ENCODE measurements at places on chromosomes 12 and 14. TPM values are rescaled to one million over a fixed set of nuclear protein-coding genes. Genes with fewer than 3 reads are reported as not detected.

DNA sequence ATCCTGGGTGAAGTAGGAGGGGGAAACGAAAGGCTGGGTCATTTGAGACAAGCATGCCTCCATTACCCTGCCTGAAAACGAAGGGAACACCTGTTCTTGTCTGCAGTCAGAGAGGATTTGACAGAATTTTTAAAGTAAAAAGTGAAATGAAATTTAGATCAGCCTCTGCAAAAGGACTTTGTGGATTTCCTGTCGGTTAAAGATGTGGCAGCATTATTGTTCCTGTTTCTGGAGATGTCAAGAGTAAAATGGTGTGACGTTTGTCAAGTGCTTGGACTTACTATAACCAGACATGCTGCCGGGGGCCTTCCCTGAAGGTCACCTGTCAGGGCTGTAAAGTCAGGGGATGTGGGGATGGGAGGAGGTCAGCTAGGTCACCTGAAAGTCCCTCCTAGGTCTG is 32.0 kb downstream of the NRXN3 start:
- DNase-seq = no peak
- no peaks in the 10 kb centered on the region for H3K4me1 ChIP-seq
- H3K4me3 ChIP-seq = no peak overlapping the region
- no peaks in the 10 kb centered on the region for H3K27me3 ChIP-seq
- no peak overlapping the region for H3K27ac ChIP-seq

The NR1H4 gene
- not detected for total RNA-seq

The TMEM233 gene
- total RNA-seq = not detected

DNA sequence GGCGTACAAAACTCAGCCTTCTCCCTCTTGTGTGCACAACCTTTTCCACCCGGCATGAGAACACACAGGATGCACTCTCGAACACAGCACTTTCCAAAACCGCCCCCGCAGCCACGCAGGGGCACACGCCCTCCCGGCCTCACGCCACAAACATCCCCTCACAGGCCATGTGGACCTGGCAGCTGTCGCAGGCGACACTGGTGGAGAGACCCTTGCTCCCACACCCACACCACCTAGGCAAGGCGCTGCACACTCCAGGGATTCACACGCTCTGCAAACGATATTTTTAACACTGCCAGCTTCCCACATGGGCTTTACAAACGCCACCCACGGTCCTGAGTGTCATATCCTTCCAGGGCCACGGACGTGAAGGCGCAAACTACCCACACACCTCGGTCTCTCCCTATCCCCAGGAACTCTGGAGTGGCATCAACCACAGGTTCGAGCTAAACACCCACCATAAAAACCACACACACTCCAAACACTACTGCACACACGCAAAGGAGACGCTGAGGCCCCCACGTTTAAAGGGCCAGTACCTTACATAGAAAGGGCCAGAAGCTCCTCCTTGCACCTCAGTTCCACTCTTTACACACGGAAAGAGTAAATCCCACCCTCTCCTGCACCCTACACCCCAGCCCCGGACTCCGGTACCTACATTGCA is 12.4 kb upstream of the ITGB7 start:
- peaks cover 3% of the 10 kb centered on the region for H3K27me3 ChIP-seq
- no peak overlapping the region for H3K27ac ChIP-seq
- peaks cover 11% of the 10 kb centered on the region for H3K36me3 ChIP-seq
- DNase-seq = peak; percentile 29
- peak overlapping the region; percentile 86 for H3K4me3 ChIP-seq
- H3K4me1 ChIP-seq = peaks cover 37% of the 10 kb centered on the region

- no peaks in the 10 kb centered on the region for H3K27me3 ChIP-seq
- DNase-seq = no peak
- no peaks in the 10 kb centered on the region for H3K4me1 ChIP-seq
- H3K36me3 ChIP-seq = no peaks in the 10 kb centered on the region
- H3K27ac ChIP-seq = no peak overlapping the region
- H3K4me3 ChIP-seq = no peak overlapping the region
Measured at GRCh38 chr14:56333359-56334292, 215.4 kb downstream of the PELI2 start.

The RIMBP2 gene
- total RNA-seq = 0.70 TPM

The AQP6 gene
- 0.09 TPM for total RNA-seq

The GLT8D2 gene
- 3.8 TPM for total RNA-seq

GRCh38 chr12:6538420-6539313 is 4.3 kb downstream of the GAPDH start:
- DNase-seq = peak; percentile 74
- no peaks in the 10 kb centered on the region for H3K27me3 ChIP-seq
- H3K4me1 ChIP-seq = no peaks in the 10 kb centered on the region
- peaks cover 37% of the 10 kb centered on the region for H3K36me3 ChIP-seq

The RNASE2 gene
- total RNA-seq = not detected

The GEMIN2 gene
- 39.1 TPM for total RNA-seq

- DNase-seq = no peak
- no peaks in the 10 kb centered on the region for H3K4me1 ChIP-seq
- H3K36me3 ChIP-seq = no peaks in the 10 kb centered on the region
- H3K27me3 ChIP-seq = no peaks in the 10 kb centered on the region
Measured at GRCh38 chr12:47740606-47741339, 15.5 kb upstream of the ENDOU start.

DNA sequence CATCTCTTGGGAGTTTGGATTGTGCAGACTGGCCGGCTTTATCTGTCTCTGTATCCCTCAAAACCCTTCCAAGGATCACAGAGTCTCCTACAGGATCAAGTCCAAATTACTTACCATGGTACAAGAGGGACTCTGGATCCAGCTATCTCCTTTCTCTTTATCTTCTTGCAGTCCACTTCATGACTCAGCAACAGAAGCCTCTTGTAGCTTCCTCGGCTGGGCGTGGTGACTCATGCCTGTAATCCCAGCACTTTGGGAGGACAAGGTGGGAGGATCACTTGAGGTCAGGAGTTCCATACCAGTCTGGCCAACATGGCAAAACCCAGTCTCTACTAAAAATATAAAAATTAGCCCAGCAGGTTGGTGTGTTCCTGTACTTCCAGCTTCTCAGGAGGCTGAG is 189.7 kb downstream of the BCAT1 start:
- H3K27me3 ChIP-seq = no peaks in the 10 kb centered on the region
- no peaks in the 10 kb centered on the region for H3K4me1 ChIP-seq
- no peak for DNase-seq
- H3K4me3 ChIP-seq = no peak overlapping the region
- no peaks in the 10 kb centered on the region for H3K36me3 ChIP-seq

The TMPRSS12 gene
- total RNA-seq = not detected

DNA sequence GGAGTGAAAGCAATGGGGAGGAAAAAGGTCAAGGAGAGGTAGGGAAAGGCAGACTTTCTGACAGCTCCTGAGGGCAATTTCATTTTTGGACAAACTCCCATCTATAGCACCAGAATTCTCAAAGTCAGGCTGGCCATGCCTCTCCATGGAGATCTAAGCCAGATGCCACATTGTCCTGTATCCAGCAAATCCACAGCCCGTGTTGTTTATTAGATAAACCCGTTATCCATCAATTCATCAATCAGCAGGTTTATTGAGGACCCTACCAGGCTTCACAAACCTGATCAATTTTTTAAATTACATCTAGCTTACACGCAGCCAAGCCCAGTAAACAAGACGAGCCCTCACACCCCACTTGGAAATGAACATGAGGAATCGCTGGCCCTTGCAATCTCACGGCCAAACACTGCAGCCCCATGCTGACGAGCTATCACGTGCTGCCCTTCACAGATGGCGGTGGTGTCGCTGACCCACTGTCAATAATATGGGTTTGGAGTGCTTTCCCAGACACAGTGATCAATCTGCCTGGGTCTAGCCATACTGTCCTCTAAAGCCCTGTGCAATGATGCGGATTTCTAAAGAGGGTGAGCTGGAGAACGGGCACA is 332.9 kb downstream of the DPF3 start:
- no peaks in the 10 kb centered on the region for H3K27me3 ChIP-seq
- DNase-seq = no peak
- H3K4me1 ChIP-seq = peaks cover 7% of the 10 kb centered on the region
- H3K36me3 ChIP-seq = no peaks in the 10 kb centered on the region

GRCh38 chr14:32932302-32932913 is 6.3 kb upstream of the NPAS3 start:
- DNase-seq = no peak
- H3K36me3 ChIP-seq = no peaks in the 10 kb centered on the region
- H3K27me3 ChIP-seq = peaks cover 31% of the 10 kb centered on the region
- H3K4me3 ChIP-seq = peak overlapping the region; percentile 91

- no peak overlapping the region for H3K27ac ChIP-seq
- H3K27me3 ChIP-seq = no peaks in the 10 kb centered on the region
- no peaks in the 10 kb centered on the region for H3K4me1 ChIP-seq
- H3K4me3 ChIP-seq = no peak overlapping the region
- no peaks in the 10 kb centered on the region for H3K36me3 ChIP-seq
Measured at GRCh38 chr14:94593376-94593748, 12.1 kb downstream of the SERPINA5 start.

DNA sequence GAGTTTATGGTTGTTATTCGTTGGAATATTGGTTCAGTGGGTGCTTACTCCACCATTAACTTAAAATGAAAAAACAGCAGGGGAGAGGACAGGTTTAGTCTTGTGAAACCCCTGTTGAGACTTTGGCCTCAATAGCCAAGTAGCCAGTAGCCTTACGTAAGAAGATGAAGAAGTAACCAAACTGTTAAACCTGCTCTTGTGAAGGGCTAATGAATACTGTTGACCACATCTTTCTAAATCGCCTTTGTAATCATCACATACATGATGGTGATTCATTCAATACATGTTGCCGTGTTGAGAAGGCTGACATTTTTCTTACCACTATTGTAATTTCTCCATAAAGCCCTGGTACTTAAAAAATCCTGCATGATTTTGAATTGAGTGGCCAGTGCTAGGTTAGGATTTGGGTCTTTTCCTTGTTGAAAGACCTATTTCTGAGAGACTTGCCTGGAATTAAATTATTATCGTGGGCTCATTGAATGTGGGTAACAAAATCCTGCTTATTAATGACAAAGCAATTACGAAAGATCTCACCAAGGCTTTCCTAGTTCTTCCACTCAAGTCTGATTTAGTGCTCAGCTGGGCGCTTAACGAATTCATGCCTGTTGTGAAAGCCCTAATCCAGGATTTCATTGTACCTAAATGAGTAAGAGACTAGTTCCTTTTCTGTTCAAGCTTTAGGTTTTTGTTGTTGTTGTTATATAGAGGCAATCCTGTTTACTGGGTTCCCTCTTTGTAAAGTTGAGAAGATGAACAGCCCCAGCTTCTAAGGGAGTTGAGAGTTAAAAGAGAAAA is 333.1 kb downstream of the FUT8 start:
- DNase-seq = no peak
- H3K27me3 ChIP-seq = no peaks in the 10 kb centered on the region
- H3K36me3 ChIP-seq = no peaks in the 10 kb centered on the region
- no peaks in the 10 kb centered on the region for H3K4me1 ChIP-seq

DNA sequence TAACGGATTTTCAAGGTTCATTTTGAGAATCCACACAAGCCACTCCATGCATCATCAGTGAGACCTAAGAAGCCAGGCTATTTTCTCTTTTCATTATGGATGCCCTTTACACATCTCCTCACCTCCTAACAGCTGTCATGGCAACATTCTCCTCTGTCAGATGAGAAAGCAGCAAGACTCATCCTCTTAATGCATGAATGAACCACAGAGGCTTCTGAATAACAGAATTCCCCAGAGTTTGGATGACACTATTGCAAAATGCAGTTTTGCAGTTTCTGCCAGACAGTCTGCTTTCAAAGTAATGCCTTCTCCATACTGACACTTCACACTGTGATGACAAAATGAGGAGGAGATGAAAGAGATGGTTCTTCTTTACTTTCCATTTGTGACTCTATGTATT is 286.7 kb upstream of the GRIP1 start:
- no peaks in the 10 kb centered on the region for H3K36me3 ChIP-seq
- no peak overlapping the region for H3K27ac ChIP-seq
- no peaks in the 10 kb centered on the region for H3K27me3 ChIP-seq
- no peak overlapping the region for H3K4me3 ChIP-seq
- H3K4me1 ChIP-seq = no peaks in the 10 kb centered on the region
- DNase-seq = no peak

- no peak for DNase-seq
- H3K4me3 ChIP-seq = no peak overlapping the region
- H3K36me3 ChIP-seq = peaks cover 21% of the 10 kb centered on the region
Measured at GRCh38 chr14:24418492-24418873, 11.0 kb downstream of the CBLN3 start.

The DPPA3 gene
- total RNA-seq = 2.0 TPM

DNA sequence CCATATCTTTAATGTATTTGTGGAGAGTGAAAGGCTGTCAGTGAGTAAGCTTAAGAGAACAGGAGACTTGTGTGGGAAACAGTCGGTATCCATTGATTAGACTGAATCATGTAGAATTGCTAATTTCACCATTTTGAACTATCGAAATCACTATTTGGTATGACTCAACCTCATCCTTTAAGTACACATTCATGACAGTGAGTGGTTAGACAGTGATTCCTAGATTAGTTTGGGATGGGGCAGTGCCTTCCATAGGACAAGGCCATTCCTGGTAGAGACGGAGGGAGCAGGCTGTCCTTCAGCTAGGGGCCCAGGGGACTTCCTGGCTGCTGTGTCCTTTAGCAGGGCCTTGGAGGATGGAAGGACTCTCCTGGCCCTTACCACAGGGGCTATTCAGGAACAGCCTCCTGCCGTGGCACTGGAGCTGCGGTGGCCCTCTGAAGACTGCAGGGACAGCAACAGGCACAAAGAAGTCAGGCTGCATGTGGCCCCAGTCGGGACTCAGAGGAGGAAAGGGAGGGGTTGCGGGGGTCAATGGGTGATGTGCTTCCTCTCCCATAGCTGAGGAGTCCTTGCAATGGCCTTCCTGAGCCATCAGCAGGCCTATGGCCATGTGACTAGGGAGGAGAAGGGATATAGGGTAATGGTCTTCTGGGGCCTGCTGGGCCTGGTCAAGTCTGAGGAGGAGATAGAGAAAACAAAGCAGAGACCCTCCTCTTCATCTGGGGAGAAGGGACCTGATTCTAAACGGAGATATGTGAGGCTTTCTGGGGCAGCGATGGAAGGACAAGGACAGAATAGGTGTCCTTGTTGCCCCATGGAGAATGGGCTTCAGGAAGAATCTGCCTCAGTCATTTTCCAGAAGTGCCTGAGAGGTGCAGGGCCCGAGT is 11.2 kb downstream of the SERPINA1 start:
- H3K27me3 ChIP-seq = no peaks in the 10 kb centered on the region
- H3K27ac ChIP-seq = no peak overlapping the region
- H3K4me1 ChIP-seq = peaks cover 6% of the 10 kb centered on the region
- H3K36me3 ChIP-seq = no peaks in the 10 kb centered on the region
- DNase-seq = no peak
- no peak overlapping the region for H3K4me3 ChIP-seq

DNA sequence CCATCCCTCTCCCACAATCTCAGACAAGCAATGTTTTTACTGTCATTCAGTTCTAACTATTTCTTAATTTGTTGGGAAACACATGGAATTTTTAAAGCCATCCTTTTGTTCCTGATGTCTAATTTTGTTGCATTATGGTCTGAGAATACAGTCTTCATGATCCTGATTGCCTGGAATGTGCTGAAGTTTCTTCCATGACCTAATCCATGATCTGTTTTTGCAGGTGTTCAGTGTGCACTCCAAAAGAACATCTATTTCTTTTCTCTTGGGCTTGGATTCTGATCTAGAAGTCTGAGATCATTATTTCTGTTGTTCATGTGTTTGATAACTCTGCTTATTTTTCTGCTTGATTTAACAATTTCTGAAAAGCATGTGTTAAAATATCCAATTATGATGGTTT is 43.2 kb upstream of the PHC1 start:
- DNase-seq = no peak
- no peaks in the 10 kb centered on the region for H3K36me3 ChIP-seq
- no peaks in the 10 kb centered on the region for H3K4me1 ChIP-seq
- no peak overlapping the region for H3K27ac ChIP-seq
- H3K27me3 ChIP-seq = no peaks in the 10 kb centered on the region
- H3K4me3 ChIP-seq = no peak overlapping the region

All from H9 (cell line).